Stimulated activated CD4-positive, alpha-beta T cell treated with anti-CD3 and anti-CD28 coated beads, Interleukin-1b, Interleukin-23, amount 100 ng/mL, for 1 hour (primary cell): ENCODE measurements at places on chromosomes 1 and 21.

DNA sequence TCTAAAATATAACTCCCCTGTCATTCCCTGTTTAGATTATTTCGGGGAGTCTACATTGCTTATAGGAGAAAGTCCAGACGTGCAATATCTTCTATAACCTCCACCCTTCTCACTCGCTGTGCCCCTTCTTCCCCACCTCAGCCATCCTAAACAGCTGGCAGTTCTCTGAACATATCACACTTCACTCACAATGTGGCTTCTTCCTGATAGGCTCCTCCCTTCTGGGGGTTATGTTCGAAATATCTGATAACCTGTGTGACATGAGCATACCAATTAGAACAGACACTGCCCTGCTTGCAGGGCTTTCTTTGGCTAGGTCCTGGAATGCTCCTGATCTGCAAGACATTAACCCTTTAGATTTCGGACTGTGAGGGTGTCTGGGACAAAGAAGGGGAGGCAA is 274.6 kb downstream of the NFIA start:
- no peak for DNase-seq

DNA sequence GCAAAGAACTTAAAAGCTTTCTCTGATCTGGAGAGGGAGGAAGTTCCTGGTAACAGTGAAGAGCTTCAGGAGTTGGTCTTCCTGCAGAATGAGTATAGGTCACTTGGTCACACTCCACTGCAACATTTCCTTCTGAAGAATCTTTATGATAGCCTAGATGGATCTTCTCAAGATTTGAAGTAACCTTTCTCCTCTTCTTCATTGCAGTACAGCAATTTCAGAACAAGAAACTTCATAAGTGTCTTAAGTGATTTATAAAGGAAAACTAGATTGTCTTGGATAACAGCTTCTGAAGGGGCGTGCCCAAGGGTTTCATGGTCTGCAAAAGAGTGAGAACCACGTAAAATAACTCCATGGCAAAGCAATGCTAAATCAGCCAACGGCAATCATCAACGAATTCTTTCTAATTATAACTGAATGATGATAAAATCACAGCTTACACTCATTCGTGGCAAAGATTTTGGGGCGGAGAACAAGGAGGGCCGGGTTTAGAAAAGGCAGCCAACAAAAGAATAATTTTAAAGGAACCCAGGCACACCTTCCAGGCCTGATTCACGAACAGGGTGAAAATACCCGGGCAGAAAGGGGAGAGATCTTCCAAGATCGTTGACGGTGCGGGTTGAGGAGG is 53.9 kb upstream of the ASPM start:
- no peak for DNase-seq

- DNase-seq = no peak
Measured at GRCh38 chr1:91821126-91821868, 64.7 kb downstream of the TGFBR3 start.

DNA sequence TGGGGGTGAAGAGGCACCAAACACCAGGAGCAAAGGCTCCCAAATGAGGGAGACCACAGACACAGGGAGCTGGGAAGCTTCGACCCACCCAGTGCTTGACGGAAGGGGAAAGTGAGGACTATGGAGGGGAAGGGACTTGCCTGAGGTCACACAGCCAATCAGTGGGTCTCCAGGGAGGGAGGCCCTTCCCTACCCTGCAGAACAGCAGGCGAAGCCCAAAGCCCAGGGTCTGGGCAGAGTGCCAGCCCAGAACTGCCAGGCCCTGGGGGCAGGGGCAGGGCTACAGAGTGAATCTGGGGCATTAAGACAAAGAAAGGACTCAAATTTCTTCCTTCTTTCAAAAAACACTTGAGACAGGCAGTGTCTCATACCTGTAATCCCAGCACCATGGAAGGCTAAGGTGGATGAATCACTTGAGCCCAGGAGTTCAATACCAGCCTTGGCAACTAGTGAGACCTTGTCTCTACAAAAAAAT is 45.5 kb upstream of the ECE1 start:
- DNase-seq = no peak

GRCh38 chr1:86798608-86799291 is 94.4 kb downstream of the SH3GLB1 start:
- DNase-seq = no peak

DNA sequence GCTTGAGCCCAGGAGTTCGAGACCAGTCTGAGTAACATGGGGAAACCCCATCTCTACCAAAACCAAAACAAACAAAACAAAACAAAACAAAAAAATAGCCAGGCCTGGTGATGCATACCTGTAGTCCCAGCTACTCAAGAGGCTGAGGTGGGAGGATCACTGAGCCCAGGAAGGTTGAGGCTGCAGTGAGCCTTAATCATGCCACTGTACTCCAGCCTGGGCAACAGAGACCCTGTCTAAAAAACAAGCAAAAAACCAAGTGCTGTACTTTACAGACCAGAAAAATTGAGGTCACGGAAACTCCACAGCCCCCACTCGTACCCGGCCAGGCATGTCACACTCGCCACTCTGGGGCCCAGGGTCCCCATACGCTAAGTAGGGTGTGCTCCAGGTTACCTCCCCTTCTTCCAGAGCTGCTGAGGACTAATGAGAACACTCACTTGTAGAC is 22.9 kb downstream of the ATP2B4 start:
- no peak for DNase-seq

- DNase-seq = no peak
Measured at GRCh38 chr1:168845140-168845539, 116.1 kb upstream of the DPT start.

- no peak for DNase-seq
Measured at GRCh38 chr1:201381130-201381529, 3.6 kb upstream of the TNNT2 start.

DNA sequence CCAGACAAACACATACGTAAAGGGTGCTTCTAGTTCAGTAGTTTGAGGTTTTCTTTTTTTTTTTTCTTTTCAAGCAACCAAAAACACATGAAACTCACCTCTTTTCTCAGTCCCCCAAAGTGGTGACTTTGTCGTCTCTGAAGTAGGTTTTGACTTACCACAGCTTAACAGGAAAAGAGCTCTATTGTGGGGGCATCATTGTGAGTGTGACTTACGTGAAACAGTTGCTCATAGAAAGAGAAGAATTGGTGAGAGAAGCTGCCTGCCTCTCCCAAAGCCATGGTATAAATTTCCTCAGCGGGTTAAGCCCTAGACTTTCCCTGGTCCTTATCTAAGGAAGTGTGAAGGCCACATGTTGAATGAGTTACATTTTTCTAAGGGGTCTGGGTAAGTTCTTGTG is 11.9 kb downstream of the FASLG start:
- DNase-seq = no peak

DNA sequence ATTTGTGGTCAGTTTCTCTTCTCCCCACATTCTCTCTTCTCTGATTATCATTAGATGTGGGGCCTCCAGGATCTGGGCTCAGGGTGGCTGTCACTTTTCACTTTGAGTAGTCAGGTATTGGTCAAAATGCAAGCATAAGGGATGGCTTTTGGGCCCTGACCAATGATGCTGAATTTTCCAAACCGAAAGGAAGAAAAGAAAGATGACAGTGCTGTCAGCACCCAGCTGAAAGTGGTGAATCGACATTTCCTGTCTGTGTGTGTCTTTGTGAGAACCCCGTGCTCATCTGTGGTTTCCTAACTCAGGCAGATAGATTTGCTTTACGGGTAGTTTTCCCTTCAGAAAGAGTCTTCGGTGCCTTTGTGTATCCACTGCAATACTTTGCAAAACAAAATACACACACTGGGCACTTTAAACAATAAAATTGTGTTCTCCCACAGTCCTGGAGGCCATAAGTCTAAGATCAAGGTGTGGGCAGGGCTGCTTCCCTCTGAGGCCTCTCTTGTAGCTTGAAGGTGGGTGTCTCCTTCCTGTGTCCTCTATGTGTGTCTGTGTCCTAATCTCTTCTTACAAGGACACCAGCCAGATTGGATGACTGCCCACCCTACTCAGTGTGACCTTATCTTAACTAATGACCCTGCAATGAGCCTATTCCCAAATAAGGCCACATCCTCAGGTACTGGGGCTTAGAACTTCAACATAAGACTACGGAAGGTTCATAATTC is 274.8 kb upstream of the AJAP1 start:
- no peak for DNase-seq

GRCh38 chr1:53295726-53296116 is 32.1 kb downstream of the LRP8 start:
- DNase-seq = no peak
